Kasumi-1 (cell line): ENCODE measurements at places on chromosomes 12 and 14.

GRCh38 chr14:96274543-96274942, 18.5 kb downstream of the BDKRB1 start:
- DNase-seq: no peak

GRCh38 chr14:94797887-94798286, 28.0 kb upstream of the GSC start:
- no peak for DNase-seq

- DNase-seq: peak; percentile 78
Measured at GRCh38 chr14:22391908-22392565, 197.0 kb downstream of the DAD1 start.

GRCh38 chr12:96478011-96478410, 11.4 kb upstream of the CFAP54 start:
- no peak for DNase-seq

GRCh38 chr14:58739674-58740073, 101.9 kb downstream of the DACT1 start:
- no peak for DNase-seq

DNA sequence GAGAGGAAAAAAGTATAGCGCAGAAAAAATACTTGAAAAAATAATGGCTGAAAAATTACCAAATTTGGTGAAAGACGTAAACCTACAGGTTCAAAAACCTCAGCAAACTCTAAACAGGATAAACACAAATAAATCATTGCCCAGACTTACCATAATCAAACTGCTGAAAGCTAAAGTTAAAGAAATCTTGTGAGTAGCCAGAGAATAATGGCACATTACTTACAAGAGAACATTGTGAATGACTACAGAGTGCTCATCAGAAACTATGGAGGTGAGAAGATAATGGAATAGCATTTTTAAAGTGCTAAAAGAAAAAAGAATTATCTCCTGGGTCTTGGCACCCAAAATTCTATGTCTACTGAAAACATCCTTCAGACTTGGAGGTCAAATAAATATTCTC, 36.0 kb downstream of the ATF1 start:
- peak; percentile 7 for DNase-seq

GRCh38 chr14:77140359-77141213, 1.0 kb downstream of the ZDHHC22 start:
- DNase-seq: no peak

DNA sequence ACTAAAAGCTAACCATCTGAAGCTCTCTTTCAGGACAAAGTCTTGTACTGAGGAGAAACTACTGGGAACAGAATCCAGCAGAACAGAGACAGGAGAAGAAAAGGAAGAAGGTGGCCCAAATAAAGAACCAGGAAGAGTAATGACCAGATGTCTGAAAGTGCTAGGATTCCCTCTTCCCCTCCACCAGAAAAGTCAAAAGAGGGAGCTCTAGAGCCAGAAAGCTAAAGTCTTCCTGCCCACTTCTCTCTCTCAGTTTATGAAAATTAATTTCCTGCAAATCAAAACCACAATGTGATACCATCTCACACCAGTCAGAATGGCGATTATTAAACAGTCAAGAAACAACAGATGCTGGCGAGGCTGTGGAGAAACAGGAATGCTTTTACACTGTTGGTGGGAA, 47.2 kb downstream of the SPPL3 start:
- peak; percentile 38 for DNase-seq

GRCh38 chr14:61321385-61322010, at the start of gene PRKCH:
PRKCH (plus strand) TSS chr14:61321579; CDS start chr14:61322102, 523 bp downstream.
- DNase-seq: peak; percentile 69

- DNase-seq: no peak
Measured at GRCh38 chr12:62763861-62764645, 170.9 kb downstream of the PPM1H start.

- DNase-seq: no peak
Measured at GRCh38 chr12:66533767-66534166, 145.1 kb downstream of the GRIP1 start.

- no peak for DNase-seq
Measured at GRCh38 chr12:56377310-56377988, 14.8 kb upstream of the APOF start.

DNA sequence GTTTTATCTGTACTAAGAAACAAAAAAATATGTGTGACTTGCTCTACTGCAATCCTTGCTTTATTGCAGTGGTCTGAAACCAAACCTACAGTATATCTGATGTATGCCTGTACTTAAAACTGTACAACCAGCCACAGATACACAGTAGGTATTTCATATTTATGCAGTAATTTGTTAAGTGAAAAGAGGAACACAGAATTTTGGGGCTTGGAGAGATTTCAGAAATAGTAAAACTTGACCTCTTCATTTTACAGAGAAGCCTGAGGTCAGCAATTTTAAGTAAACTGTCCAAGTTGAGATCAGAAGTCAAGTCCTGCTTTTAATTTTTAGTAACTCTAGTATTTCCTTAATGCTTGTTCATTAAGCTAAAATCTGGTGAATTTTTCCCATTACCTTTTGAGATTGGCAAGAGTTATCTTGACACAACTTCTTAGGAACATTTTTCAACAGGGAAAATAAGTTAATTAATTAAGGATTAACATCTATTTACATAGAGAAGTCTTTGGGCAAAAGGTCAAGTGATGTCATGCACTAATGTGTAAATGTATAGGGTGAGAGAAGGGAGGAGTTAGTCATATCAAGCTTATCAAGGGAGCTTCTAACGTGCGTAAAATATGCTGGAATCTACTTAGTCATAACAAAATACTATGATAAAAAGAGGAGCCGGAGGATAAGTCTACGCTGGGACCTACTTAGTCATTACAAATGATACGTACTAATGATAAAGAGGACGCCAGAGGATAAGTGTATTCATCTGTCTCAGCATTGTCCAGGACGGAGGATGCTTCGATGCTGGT, 66.0 kb upstream of the GTF2A1 start:
- DNase-seq: no peak

DNA sequence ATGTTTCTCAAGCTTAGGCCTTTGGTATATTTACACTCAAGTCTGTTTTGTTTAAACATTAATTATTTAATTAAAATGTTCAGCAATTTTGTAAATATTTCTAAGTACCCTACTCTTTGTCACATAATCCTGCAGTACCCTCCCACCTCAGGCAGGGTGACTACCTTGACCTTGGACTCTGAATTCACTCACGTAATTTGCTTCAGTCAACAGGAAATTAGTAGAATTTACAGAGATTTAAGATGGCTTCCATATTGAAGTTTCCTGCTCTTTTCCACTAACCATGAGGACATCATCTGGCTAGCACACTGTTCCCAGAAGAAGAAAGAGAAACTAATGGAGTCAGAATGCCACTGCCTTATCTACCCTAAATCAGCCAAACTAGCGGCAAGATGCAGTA, 967 bp upstream of the TAS2R19 start:
- no peak for DNase-seq

GRCh38 chr12:94191023-94191422, 42.6 kb downstream of the PLXNC1 start:
- no peak for DNase-seq

- DNase-seq: no peak
Measured at GRCh38 chr12:22264380-22264779, 70.1 kb downstream of the ST8SIA1 start.

GRCh38 chr12:51886021-51886710, 1.7 kb upstream of the ANKRD33 start:
- DNase-seq: peak; percentile 95

DNA sequence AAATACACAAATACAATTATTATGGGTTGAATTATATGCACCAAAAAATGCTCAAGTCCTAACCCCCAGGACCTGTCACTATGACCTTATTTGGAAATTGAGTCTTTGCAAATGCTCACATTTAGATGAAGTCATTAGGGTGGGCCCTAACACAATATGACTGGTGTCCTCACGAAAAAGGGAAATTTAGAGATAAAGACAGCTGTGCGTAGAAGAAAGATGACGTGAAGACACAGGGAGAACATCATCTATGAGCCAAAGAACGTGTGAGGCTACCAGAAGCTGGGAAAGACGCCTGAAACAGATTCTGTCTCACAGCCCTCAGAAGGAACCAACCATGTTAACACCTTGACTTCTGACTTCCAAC, 259.2 kb downstream of the EMP1 start:
- no peak for DNase-seq

- no peak for DNase-seq
Measured at GRCh38 chr12:114751712-114752111, 67.7 kb upstream of the TBX3 start.

- no peak for DNase-seq
Measured at GRCh38 chr14:76900682-76901081, 74.5 kb downstream of the LRRC74A start.

DNA sequence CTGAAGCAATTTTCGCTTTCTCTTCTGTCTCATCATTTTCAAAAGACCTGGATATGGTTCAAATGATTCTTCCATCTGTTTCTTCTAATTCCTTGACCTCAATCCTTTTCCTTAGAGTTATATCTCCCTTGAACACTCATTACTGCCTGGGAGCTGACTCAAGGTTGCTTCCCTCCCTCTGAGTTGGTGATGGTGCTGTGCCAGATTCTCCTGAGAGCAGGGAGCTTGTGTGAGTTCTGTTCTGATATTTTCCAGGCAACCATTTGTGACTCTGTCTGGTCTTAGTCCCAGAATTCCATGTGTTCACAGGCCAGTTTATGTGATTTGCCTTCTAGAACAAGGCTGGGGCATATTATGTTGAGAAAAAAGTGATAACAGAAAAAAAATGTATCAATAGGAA, 505.1 kb upstream of the SYT1 start:
- DNase-seq: no peak

DNA sequence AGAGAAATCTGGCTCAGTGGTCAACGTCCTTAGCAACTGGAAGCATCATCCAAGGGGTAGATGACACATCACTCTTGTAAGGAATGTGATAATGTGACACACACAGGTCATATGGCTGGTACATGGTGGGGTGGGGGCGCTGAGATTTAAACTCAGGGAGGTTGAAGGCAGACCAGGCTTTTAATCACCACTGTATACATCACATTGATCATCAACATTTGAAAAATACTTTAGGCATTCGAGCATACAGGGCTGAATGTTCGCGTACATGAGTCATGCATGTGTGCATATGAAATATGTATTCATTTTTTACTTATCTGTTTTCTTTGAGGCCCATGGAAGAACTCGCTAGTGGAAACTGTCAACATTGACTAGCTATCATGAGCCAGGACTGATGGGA, 976.4 kb downstream of the VRK1 start:
- no peak for DNase-seq

DNA sequence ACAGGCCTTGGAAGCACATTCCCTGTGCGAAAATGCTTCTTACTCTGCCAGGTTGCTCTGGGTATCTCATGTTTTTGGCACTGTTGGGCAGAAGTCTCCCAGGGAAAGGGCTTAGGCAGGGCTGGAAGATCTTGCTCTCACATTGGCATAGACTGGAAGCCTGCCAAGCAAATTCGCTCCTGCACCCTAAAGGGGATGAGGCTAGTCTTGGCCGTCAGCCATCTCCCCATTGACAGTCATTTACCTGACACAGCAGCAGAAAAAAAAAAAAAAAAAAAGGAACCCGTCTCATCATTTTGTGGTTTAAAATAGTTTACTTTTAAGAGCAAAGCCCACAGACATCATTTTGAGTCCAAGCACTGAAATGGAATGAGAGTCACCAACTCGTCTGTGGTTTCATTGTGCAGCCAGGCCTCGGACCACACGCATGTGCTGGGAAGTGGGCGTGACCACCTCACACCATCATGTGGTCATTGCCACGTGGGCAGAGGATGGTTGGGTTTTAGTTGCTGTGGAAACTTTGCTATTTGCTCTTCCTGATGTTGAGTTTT, 84.8 kb downstream of the NRXN3 start:
- DNase-seq: no peak

- DNase-seq: no peak
Measured at GRCh38 chr14:85538636-85539035, 8.7 kb downstream of the FLRT2 start.

- DNase-seq: no peak
Measured at GRCh38 chr12:49220972-49221371, 32.1 kb upstream of the TUBA1A start.

DNA sequence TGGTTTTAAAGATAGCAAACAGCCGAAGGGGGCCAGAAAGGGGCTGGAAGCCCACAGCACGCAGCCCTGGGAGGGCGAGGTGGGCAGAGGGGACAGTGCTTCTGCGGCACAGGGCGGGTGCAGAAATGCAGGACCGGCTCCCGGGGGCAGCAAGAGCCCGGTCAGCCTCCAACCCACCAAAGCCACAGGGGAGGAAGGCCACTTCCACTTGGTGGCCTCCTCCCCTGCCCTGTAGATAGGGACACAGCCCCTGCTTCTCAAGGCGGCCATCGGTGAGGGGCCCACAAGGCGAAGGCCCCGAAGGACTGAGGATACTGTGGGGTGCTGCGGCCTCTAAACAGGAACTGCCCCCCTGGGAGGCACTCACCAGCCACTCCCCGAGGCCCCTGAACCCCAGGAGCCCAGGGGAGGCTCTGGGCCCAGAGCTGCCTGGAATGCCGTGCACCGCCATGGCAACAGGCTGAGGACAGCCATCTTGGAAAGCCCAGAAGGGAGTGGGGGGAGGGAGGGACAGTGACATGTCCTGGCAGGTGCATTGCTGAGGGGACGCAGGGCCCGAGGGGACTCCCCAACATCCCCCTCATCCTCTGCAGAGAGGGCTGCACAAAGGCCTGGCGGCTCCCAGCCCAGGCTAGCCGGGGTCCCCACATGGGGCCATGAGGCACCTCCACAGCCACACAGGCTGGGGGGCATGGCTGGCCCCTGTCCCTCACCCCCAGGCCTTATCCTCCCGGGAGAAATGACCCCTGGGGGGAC, 114.7 kb downstream of the NCOR2 start:
- no peak for DNase-seq

DNA sequence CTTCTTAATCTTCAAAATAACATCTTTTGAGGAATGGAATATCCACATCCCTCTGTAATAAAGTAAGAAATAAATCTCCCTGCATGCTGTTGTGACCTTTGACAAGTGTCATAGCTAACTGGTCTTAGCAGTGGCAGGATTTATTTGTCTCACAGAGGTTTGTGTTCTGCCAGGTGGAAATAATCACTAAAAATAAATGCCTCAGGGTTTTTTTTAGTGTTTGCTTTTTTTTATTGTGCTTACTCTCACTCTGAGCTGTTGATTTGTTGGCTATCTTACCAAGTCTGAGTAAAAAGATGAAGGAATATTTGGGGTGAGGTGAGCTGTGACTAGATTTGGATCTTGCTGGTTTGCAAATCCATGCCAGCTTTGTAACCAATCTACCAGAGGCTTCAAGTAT, 285.4 kb downstream of the ALG10B start:
- DNase-seq: no peak
